ENCODE measurements at places on chromosomes 3 and 15. TPM values are rescaled to one million over a fixed set of nuclear protein-coding genes. Genes with fewer than 3 reads are reported as not detected.

Gene STT3B
- 205 TPM for total RNA-seq

Gene CAMK2N2
- 0.27 TPM for total RNA-seq

Gene NPAP1
- not detected for total RNA-seq

Gene DPPA4
- not detected for total RNA-seq

DNA sequence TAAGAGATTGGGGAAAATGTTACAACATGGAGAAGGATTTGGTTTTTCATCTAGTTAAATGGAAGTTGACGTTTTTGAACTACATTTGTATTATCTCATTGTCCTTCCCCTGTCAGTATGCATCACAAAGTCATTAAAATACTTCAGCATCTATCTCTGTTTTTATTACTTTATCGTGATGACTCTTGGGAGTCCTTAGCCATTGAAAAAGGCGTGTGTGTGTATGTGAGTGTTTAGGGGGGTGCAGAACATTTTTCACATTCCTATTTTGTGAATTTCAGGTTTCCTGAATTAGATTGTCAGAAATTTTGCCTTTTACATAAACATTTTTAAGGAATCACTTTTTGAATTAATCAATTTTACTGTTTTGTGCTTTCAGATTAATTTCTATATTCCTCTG is 360.6 kb upstream of the SGO1 start:
- no peaks in the 10 kb centered on the region for H3K4me1 ChIP-seq
- H3K4me3 ChIP-seq, result no peak overlapping the region
- H3K36me3 ChIP-seq, result no peaks in the 10 kb centered on the region

DNA sequence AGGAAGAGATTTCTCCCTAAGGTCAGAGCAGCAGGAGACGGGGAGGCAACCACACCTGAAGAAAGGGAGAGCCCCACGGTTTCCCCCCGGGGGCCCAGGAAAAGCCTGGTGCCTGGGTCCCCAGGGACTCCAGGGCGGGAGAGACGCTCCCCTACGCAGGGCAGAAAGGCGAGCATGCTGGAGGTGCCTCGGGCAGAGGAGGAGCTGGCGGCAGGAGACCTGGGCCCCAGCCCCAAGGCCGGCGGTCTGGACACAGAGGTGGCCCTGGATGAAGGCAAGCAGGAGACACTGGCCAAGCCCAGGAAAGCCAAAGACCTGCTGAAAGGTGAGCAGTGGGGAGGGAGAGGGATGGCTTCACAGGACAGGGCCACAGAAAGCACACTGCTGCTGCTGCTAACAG is 26.2 kb upstream of the SLC28A1 start:
- no peak overlapping the region for H3K4me3 ChIP-seq
- H3K27me3 ChIP-seq, result peaks cover 49% of the 10 kb centered on the region
- H3K4me1 ChIP-seq, result peaks cover 32% of the 10 kb centered on the region
- H3K36me3 ChIP-seq, result no peaks in the 10 kb centered on the region
- no peak for DNase-seq

DNA sequence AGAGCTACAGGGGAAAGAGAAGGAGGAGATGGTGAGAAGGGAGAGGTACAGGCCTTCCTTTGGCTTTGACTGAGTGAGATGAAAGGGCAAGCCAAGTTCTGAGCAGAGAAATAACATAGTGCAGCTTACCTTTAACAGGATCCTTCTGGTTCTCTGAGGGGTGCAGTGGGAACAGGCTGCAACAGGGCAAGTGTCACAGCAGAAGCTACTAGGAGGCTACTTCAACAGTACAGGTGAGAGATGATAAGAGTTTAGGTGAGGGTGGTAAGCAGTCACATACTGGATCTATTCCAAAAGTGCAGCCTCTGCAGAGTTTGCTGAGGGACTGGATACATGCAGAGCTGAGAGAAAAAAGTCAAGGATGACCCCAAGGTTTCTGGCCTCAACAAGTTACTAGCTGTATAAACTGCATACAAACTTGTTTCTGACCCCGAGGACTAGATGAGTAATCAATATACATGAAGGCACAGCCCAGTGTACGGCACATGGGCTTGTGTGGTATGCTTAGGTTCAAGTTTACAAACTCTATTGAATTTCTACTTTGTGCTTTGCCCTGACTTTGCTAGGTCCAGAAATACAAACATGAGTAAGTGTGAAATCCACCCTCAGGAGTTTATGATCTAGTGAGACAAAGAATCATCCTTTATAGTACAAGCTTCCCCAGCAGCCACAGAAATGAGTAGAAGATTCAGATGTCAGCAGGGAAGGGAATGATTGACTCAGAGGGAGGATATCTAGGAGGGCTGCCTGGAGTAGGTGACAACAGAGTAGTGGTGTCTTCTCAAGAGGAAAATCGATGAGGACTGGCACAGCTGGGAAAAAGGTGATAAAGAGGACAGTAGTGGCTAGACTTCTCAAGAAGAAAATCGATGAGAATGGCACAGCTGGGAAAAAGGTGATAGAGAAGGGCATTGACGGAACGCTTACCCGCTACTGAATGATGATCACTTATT is 78.2 kb upstream of the TJP1 start:
- H3K4me3 ChIP-seq, result no peak overlapping the region
- H3K36me3 ChIP-seq, result no peaks in the 10 kb centered on the region
- H3K4me1 ChIP-seq, result no peaks in the 10 kb centered on the region
- H3K27ac ChIP-seq, result no peak overlapping the region
- DNase-seq, result no peak
- H3K27me3 ChIP-seq, result no peaks in the 10 kb centered on the region

- DNase-seq, result no peak
- H3K27me3 ChIP-seq, result no peaks in the 10 kb centered on the region
- H3K4me1 ChIP-seq, result peaks cover 6% of the 10 kb centered on the region
- no peak overlapping the region for H3K4me3 ChIP-seq
- H3K36me3 ChIP-seq, result no peaks in the 10 kb centered on the region
Observed at GRCh38 chr15:55909036-55909811, 84.2 kb downstream of the NEDD4 start.

DNA sequence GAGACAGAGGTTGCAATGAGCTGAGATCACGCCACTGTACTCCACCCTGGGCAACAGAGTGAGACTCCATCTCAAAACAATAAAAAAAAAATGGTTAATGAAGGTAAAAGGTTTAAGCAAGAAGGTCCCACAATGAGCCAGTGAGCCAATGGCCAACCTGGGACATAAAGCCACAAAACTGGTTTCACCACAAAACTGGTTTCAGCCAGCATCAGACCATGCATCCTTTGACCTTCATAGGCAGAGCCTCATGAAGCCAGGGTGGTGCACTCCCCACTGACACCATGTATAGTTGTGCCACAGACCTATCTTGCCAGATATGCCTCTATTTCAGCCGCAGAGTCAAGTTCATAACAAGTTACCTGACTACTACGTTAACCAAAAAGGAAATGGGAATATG is 41.9 kb downstream of the SCAP start:
- H3K27ac ChIP-seq, result no peak overlapping the region
- peaks cover 31% of the 10 kb centered on the region for H3K4me1 ChIP-seq
- H3K36me3 ChIP-seq, result peaks cover 15% of the 10 kb centered on the region
- no peak for DNase-seq

GRCh38 chr3:50542177-50543034 is 25.1 kb downstream of the C3orf18 start:
- peak; percentile 40 for DNase-seq
- no peaks in the 10 kb centered on the region for H3K36me3 ChIP-seq
- no peak overlapping the region for H3K4me3 ChIP-seq
- no peak overlapping the region for H3K27ac ChIP-seq
- no peaks in the 10 kb centered on the region for H3K27me3 ChIP-seq

GRCh38 chr3:46208167-46208704 is at the start of gene CCR1:
Gene CCR1 (minus strand): TSS chr3:46208313. CDS start chr3:46204313, 4,000 bp downstream.
- peaks cover 4% of the 10 kb centered on the region for H3K4me1 ChIP-seq
- H3K27ac ChIP-seq, result no peak within 1 kb of the TSS
- no peaks in the 10 kb centered on the region for H3K36me3 ChIP-seq
- no peaks in the 10 kb centered on the region for H3K27me3 ChIP-seq

DNA sequence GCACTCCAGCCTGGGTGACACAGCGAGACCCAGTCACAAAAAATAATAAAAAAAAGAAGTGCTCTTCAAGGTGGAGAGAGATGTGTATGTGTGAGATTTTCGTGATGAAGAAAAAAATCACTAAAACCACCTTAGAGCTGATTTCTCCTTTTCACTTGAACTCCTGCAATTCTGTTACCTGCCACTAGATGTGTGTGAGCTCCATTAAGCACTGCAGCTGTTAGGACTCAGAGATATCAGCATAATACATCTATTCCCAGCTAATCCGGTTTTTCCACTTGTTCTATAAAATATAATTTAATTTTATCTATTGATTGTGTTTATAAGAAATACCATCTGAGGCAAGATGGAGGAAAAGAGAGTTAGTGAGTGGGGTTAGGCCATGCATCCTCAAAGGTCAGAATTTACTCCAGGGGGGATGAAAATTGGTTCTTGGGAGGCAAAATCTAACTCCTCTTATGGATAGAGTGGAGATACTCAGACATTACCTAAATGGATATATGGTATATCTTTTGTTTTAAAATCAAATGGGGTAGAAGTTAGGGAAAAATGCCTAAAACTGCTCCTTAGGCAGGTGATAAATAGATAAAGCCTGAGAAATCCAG is 152.7 kb downstream of the IL20RB start:
- H3K4me1 ChIP-seq, result no peaks in the 10 kb centered on the region
- H3K36me3 ChIP-seq, result no peaks in the 10 kb centered on the region
- peak; percentile 17 for DNase-seq
- H3K27ac ChIP-seq, result no peak overlapping the region

- no peak overlapping the region for H3K27ac ChIP-seq
- H3K4me1 ChIP-seq, result no peaks in the 10 kb centered on the region
- H3K4me3 ChIP-seq, result no peak overlapping the region
- H3K36me3 ChIP-seq, result no peaks in the 10 kb centered on the region
- no peaks in the 10 kb centered on the region for H3K27me3 ChIP-seq
- DNase-seq, result peak; percentile 75
Observed at GRCh38 chr15:44102675-44103254, 92.3 kb downstream of the FRMD5 start.

DNA sequence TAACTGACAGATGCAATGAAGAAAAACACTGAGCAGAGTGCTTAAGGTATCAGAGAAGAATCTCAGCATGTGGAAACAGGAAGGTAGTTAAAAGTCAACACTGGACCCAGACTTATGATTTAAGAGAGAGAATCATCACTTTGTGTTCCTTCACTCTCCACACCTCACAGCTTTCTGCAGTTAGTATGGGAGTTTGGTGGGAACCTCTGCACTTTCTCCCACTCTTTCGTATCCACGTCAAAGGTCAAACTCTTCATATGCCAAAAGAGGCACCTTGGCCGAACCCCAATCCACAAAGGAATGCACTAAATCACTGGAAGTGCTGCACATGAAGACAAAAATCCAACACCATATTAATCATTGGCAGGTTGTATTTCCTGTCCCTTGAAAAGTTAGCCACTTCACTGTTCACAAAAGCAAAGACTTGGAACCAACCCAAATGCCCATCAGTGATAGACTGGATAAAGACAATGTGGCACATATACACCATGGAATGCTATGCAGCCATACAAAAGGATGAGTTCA is 361.2 kb downstream of the MAGI1 start:
- no peaks in the 10 kb centered on the region for H3K36me3 ChIP-seq
- H3K27me3 ChIP-seq, result no peaks in the 10 kb centered on the region
- DNase-seq, result no peak
- no peak overlapping the region for H3K27ac ChIP-seq
- peaks cover 19% of the 10 kb centered on the region for H3K4me1 ChIP-seq
- no peak overlapping the region for H3K4me3 ChIP-seq

DNA sequence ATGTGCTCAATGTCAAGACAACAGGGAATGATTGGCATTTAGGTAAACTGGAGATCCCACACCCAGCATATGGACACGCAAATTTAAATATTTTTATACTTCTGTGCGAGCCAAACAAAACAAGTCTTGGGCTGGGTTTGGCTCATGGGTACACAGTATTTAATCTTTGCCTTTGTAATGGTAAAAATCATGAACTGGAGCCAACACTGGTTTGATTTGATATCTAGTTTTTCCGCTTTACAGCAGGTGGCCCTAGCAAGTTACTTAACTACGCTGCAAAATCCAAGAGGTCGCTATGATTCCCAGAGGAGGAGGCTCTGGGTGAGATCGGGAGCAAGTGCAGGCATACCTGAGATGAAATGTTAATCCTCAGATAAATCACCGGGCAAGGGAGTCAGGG is 207.9 kb upstream of the SATB1 start:
- no peak overlapping the region for H3K4me3 ChIP-seq
- H3K27me3 ChIP-seq, result no peaks in the 10 kb centered on the region
- H3K4me1 ChIP-seq, result no peaks in the 10 kb centered on the region
- no peak overlapping the region for H3K27ac ChIP-seq

- no peaks in the 10 kb centered on the region for H3K27me3 ChIP-seq
- H3K4me3 ChIP-seq, result no peak overlapping the region
- H3K4me1 ChIP-seq, result no peaks in the 10 kb centered on the region
- no peaks in the 10 kb centered on the region for H3K36me3 ChIP-seq
- no peak for DNase-seq
Observed at GRCh38 chr3:97736928-97737327, 27.6 kb upstream of the ARL6 start.

- no peaks in the 10 kb centered on the region for H3K4me1 ChIP-seq
- H3K27ac ChIP-seq, result no peak overlapping the region
- no peak overlapping the region for H3K4me3 ChIP-seq
- H3K27me3 ChIP-seq, result no peaks in the 10 kb centered on the region
- no peaks in the 10 kb centered on the region for H3K36me3 ChIP-seq
Observed at GRCh38 chr15:33729653-33730052, 238.6 kb upstream of the CHRM5 start.

DNA sequence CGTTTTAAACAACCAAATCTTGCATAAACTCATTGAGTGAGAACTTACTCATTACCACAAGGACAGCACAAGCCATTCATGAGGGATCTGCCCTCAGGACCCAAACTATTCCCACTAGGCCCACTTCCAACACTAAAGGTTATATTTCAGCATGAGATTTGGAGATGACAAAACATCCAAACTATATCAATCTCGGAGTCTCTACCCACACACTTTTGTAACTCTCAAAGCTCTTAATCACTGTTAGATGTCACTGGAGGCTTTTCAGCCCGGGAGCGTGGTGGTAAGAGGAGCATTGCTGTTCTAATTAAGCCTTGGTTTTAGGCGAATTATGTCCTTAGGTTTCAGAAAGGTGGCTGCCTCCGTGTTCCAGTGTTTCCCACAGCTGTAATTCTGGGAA is 86.3 kb downstream of the CNTN6 start:
- no peaks in the 10 kb centered on the region for H3K27me3 ChIP-seq
- no peak overlapping the region for H3K27ac ChIP-seq
- no peaks in the 10 kb centered on the region for H3K36me3 ChIP-seq
- H3K4me1 ChIP-seq, result no peaks in the 10 kb centered on the region
